ENCODE measurements at places on chromosomes 3 and 15.

- H3K4me1 ChIP-seq, result no peaks in the 10 kb centered on the region
- H3K4me3 ChIP-seq, result no peak overlapping the region
- DNase-seq, result no peak
- no peaks in the 10 kb centered on the region for H3K27me3 ChIP-seq
These were observed 55.5 kb upstream of the LRRN1 start for GRCh38 chr3:3743754-3744153.

GRCh38 chr3:9747267-9747666, 2.5 kb upstream of the OGG1 start:
- peaks cover 4% of the 10 kb centered on the region for H3K4me1 ChIP-seq
- peaks cover 26% of the 10 kb centered on the region for H3K36me3 ChIP-seq
- H3K4me3 ChIP-seq, result no peak overlapping the region
- no peak overlapping the region for H3K27ac ChIP-seq

DNA sequence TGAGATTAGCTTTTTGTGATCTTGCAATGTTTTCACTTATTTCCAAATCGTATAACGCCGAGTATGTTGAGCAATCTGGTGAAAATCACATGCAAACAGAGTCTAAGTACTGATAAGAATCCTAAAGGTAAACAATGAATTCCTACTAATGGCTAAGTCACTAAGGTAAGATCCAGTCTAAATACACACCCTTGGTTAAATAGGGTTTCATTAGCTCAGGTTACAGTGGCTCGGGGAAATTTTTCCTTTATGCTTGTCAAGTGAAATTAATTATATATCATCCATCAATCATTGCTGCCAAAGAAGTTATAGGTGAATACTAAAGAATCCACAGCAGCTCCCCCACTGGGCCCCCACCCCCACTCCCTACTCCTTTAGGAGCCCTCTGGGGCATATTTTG, 139.3 kb downstream of the SOX2 start:
- no peaks in the 10 kb centered on the region for H3K4me1 ChIP-seq
- H3K36me3 ChIP-seq, result no peaks in the 10 kb centered on the region
- no peak overlapping the region for H3K27ac ChIP-seq
- peak; percentile 25 for DNase-seq
- H3K27me3 ChIP-seq, result no peaks in the 10 kb centered on the region

GRCh38 chr15:66172324-66172980, 81.1 kb downstream of the MEGF11 start:
- H3K27me3 ChIP-seq, result no peaks in the 10 kb centered on the region
- no peak for DNase-seq
- no peak overlapping the region for H3K27ac ChIP-seq

DNA sequence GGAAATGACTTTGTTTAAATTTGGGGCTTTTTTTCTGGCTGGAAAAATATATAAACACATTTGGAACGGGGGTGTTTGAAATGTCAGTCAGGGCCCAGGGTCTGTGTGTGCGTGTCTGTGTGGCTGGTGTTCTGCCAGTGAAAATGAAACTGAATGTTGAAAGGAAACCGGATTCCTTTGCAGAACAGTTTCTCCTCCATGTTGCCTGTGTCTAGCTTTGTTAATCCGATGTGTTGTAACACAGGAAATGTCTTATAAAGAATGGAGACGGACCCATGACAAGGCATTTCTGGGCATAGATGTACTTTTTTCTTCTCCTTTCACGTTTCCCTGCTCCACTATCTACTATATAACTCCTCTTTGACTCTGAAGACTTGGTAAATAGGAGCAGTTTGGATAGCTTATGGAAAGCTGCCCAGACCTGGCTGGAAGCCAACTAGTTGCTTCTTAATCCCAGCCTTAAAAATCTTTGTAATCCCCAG, 2.8 kb downstream of the SQOR start:
- H3K4me1 ChIP-seq, result no peaks in the 10 kb centered on the region
- DNase-seq, result no peak
- no peaks in the 10 kb centered on the region for H3K36me3 ChIP-seq
- H3K4me3 ChIP-seq, result no peak overlapping the region
- H3K27me3 ChIP-seq, result peaks cover 14% of the 10 kb centered on the region

DNA sequence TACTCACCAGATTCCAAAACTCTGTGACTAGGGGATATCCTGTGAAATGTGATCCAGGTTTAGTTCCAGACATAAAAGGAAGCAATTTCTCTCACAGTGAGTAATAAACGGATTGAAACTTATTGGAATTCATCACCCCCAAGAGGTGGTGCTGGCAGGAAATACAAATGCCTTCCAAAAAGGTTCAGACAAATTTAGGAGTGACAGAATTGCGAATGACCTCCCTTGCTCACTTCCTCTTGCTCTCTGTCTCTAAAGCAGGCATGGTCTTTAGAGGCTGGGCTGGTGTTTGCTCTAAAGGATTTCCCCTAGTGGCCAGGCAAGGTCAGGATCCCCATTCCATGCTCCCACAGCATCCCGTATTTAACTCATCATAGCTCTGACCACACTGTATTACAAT, 449.4 kb upstream of the PPP2R3A start:
- peak; percentile 86 for DNase-seq
- no peak overlapping the region for H3K4me3 ChIP-seq
- no peaks in the 10 kb centered on the region for H3K27me3 ChIP-seq
- peaks cover 2% of the 10 kb centered on the region for H3K4me1 ChIP-seq
- H3K27ac ChIP-seq, result no peak overlapping the region
- H3K36me3 ChIP-seq, result no peaks in the 10 kb centered on the region

GRCh38 chr3:77468626-77469020, 428.7 kb downstream of the ROBO2 start:
- DNase-seq, result no peak
- H3K27me3 ChIP-seq, result no peaks in the 10 kb centered on the region
- no peak overlapping the region for H3K27ac ChIP-seq

DNA sequence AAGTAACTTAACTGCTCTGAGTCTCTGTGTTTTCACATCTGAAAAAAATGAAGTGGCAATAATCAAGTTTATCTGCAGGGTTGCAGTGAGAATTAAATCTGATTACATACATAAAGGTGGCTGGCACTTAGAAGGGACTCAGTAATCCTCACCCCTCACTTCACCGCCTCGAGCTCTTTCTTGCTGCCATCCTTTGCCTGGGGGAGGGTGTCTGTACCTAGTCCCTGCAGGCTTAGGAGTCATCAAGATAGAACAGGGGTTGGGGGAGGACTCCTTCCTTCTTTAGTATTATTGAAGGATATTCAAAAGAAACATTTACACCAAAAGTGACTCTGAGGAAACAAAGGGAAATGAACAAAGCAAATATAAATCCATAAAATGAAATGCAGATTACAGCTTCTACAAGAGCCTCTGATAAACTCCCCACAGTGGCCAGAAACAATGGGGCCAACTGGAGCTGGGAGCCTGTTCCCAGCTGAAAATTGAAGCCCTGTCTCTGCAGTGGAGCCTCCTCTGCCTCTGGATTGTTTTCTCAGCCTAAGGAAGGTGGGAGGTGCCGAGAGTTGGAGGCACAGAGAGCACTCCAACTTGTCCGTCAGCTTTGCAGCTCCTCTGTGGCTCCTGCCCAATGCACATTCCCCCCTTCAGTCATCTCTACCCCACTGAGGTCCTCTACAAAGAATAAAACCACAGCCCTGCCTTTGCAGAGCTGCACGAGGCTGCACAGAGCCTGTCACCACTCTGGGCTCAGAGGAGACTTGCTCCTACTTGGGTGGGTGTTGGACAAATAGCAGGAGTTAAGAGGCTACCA, 41.8 kb downstream of the CRYGS start:
- H3K4me1 ChIP-seq, result peaks cover 3% of the 10 kb centered on the region
- H3K27ac ChIP-seq, result no peak overlapping the region
- no peak for DNase-seq
- H3K4me3 ChIP-seq, result no peak overlapping the region
- no peaks in the 10 kb centered on the region for H3K27me3 ChIP-seq

GRCh38 chr15:71597126-71597525, 213.2 kb upstream of the NR2E3 start:
- H3K4me3 ChIP-seq, result no peak overlapping the region
- no peak for DNase-seq
- no peaks in the 10 kb centered on the region for H3K27me3 ChIP-seq
- H3K4me1 ChIP-seq, result no peaks in the 10 kb centered on the region
- H3K27ac ChIP-seq, result no peak overlapping the region

DNA sequence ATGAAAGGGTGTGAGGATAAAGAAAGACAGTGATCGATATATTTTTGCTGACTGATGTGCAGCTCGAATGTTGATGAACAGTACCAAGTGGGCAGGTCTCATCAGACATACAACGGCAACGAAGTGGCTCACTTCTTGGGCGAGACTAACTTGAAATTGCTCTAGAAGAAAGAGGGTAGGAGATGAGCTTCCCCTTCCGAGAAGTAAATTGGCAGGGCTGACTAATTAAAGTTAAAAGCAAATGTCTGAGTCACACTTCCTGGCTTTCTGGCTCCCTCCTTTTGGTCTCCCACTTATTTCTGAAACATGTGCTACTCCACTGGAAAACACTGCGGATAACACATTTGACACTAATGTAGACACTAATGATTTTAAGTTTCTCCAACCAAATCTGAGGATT, 228.3 kb downstream of the ABHD5 start:
- DNase-seq, result no peak
- H3K27ac ChIP-seq, result no peak overlapping the region
- no peaks in the 10 kb centered on the region for H3K36me3 ChIP-seq

DNA sequence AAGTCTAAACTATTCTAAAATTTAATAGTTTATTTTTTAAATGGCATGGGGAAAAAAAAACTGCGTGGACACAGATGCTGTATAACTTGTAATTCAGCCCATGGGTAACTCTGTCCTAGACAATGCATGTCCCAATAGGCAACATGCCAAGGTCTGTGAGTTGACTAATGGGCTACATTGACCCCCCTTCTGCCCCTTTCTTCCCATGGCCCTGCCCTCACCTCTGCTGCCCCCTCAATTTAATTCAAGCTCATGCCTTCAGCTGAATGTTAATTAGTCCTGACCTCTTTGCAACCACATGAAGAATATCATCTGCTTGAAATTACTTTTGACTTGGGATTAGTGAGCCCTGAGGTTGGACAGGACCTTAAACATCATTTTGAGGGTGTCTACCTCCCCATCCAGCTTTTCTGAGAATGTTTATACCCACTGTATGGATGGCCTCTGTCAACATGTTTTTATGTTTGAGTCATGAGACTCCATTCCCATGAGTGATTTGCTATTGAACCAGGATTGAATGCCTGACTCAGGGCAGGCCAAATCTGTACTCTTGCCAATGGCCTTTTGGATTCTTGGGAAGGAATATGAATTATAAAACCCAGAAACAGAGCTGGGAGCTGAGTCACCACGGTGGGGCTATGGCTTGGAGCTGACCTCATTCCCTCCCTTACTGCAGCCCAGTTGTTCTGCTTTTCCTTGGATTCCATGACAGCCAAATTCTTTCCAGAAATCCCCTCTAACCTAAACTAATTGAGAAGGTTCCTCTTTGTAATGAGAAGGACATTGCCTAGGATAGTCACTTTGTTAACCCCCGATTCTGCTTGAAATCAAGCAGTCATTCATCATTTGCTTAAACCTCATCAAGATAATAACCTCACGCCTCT, 33.5 kb upstream of the PDE8A start:
- no peaks in the 10 kb centered on the region for H3K27me3 ChIP-seq
- DNase-seq, result no peak
- no peak overlapping the region for H3K4me3 ChIP-seq
- H3K36me3 ChIP-seq, result no peaks in the 10 kb centered on the region

DNA sequence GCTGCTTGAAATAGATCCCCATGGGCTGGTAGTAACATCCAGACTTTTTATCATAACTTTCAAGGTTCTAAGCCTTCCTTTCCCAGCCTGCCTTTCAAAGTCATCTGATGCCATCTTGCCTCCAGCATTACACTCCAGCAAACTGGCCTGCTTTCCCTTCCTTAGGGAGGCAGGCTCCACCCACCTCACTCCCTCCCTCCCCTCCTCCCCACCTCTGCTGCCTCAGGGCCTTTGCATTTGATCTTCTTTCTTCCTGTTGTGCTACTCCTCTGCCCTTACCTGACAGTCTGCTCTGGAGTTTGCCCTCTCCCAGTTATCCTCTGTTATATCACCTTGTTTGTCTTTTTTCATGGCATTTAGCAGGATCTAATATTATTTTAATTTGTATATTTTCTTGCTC, 319.5 kb downstream of the KCNH8 start:
- H3K4me1 ChIP-seq, result no peaks in the 10 kb centered on the region
- no peaks in the 10 kb centered on the region for H3K27me3 ChIP-seq
- peak; percentile 44 for DNase-seq
- no peak overlapping the region for H3K27ac ChIP-seq
- H3K36me3 ChIP-seq, result no peaks in the 10 kb centered on the region

- H3K27me3 ChIP-seq, result no peaks in the 10 kb centered on the region
- no peak for DNase-seq
- no peaks in the 10 kb centered on the region for H3K36me3 ChIP-seq
- no peak overlapping the region for H3K4me3 ChIP-seq
- H3K27ac ChIP-seq, result no peak overlapping the region
- no peaks in the 10 kb centered on the region for H3K4me1 ChIP-seq
These were observed 142.3 kb upstream of the MEF2A start for GRCh38 chr15:99423186-99424130.

DNA sequence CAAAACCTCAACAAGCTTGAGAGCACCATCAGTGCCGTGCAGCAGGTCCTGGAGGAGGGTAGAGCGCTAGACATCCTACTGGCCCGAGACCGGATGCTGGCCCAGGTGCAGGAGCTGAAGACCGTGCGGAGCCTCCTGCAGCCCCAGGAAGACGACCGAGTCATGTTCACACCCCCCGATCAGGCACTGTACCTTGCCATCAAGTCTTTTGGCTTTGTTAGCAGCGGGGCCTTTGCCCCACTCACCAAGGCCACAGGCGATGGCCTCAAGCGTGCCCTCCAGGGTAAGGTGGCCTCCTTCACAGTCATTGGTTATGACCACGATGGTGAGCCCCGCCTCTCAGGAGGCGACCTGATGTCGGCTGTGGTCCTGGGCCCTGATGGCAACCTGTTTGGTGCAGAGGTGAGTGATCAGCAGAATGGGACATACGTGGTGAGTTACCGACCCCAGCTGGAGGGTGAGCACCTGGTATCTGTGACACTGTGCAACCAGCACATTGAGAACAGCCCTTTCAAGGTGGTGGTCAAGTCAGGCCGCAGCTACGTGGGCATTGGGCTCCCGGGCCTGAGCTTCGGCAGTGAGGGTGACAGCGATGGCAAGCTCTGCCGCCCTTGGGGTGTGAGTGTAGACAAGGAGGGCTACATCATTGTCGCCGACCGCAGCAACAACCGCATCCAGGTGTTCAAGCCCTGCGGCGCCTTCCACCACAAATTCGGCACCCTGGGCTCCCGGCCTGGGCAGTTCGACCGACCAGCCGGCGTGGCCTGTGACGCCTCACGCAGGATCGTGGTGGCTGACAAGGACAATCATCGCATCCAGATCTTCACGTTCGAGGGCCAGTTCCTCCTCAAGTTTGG, 60.8 kb upstream of the CCR4 start:
- H3K36me3 ChIP-seq, result peaks cover 26% of the 10 kb centered on the region
- H3K27ac ChIP-seq, result no peak overlapping the region
- no peak overlapping the region for H3K4me3 ChIP-seq
- DNase-seq, result no peak
- no peaks in the 10 kb centered on the region for H3K4me1 ChIP-seq
- no peaks in the 10 kb centered on the region for H3K27me3 ChIP-seq

GRCh38 chr3:106403371-106404145, 534.7 kb upstream of the CBLB start:
- no peak overlapping the region for H3K4me3 ChIP-seq
- no peaks in the 10 kb centered on the region for H3K4me1 ChIP-seq
- H3K27ac ChIP-seq, result no peak overlapping the region
- no peaks in the 10 kb centered on the region for H3K27me3 ChIP-seq
